Cortex of kidney (tissue), 1 donor: ENCODE measurements at places on chromosomes 4 and X.

DNA sequence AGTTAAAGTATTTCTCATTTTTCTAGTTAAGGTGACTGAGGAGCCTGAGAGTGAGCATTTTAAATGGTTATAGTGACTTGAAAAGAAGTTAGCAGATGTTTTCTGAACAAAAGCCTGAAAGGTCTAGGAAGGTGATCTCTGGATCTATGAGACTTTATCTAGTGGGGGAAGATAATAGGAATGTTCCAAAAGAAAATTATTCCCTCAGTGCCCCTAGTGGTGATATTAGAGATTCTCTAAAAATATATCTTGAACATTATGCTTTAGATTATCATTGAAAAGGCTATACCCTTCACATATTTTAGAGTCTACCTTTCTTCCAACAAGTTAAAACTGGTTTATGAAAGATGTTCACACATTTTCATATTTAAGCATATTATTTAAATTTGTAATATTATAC is 69.0 kb upstream of the SPANXN1 start:
- no peak for DNase-seq

DNA sequence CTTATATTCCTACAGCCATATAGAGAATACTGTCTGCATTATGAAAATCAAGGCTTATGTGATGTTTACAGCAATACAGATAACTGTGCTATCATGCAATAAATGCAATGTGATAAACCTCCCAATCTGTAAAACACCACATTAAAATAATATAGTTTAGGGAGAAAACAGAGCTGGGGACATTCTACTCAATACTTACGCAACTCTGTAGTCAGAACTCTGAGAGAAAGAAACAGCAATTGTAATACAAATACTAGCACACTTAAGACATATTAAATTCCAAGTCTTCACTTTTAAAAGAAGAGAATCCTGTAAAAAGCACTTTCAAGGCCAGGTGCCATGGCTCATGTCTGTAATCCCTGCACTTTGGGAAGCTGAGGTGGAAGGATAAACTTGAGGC is 61.4 kb downstream of the ANKRD17 start:
- no peak for DNase-seq

DNA sequence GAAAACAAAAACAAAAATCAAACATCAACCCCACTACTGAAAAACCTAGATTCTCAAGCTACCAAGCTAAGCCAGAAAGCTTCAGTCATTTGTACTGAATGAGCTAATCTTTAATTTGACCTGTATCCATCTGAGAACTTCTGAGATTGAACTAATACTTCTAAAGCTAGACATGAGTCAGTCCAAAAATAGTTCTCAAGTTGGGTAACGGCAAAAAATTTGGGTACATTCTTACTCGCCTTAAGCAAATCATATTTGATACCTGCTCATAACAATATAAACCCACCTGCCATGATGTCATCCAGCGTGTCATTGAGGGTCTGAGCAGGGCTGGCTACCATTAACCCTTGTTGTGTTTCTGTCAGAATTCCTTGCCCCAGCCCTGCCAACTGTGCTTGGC is 69.7 kb upstream of the COX18 start:
- DNase-seq: no peak

DNA sequence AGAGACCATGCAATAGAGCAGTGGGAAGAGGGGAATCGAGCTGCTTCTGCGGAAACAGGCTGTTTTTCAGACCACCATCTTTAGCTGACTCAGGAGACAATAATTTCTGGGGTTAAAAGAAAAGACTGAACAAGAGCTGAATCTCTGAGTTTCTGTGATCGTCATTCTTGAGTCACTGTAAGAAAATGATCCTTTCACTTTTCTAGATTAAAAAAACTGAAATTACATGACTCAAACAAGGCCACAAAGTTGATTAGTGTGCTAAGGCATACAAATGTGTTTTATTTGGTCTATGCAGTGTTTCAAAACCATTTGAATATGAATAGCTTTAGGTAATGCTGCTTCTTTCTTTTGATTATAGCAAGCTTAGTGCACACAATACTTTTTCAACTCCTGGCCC is 194.4 kb upstream of the RPL34 start:
- DNase-seq: no peak

DNA sequence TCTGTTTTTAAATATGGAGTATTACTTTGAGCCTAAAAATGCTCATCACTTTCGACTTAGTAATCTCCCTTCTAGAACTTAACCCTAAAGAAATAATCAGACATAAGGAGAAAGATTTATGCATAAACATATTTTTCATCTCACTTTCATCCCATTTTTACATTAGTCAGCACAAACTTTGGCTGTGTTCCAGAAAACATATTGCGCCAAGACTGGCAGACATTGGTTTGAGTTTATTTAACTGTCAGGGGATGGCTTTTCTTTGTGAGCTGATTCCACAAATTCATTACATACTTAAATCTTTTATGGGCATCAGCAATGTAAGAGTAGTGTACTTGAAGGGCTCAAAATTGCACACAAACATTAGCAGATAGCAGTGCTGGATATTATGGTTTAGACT is 23.7 kb downstream of the MAOA start:
- DNase-seq: no peak

- no peak for DNase-seq
Measured at GRCh38 chr4:30717208-30718020, 2.8 kb upstream of the PCDH7 start.

DNA sequence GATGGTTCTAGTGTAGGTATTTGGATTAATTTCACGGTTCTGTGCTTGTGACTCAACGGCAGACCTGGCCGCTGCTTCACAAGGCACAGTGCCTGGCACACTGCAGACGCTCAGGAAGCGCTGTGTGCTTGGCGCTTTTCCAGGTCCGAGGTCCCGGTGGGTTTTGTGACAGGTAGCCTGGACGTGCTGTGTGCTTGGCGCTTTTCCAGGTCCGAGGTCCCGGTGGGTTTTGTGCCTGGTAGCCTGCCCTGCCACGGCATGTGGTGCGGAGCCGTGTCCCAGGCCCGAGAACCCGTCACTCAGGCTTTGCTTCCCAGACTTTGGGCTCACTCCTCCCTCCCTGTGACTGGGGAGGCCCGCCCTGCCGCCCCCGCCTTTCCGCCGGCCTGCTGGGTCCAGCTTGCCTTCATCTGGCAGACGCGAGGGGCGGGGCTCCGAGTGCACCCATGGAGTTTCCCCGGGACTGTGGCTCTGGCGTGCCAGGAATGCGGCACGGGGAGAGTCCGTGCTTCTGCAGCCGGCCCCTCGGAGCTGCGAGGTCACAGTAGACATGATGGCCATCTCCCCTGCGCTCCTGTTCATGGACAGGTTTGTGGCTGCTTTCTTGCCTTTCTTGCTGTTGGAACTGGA is 44.2 kb downstream of the TBC1D14 start:
- no peak for DNase-seq

GRCh38 chr4:337932-338758 is 531 bp downstream of the ZNF141 start:
- no peak for DNase-seq

GRCh38 chr4:169338241-169338640 is 67.5 kb upstream of the SH3RF1 start:
- no peak for DNase-seq

GRCh38 chr4:121800638-121800960 is 524 bp upstream of the EXOSC9 start:
- DNase-seq: no peak

- no peak for DNase-seq
Measured at GRCh38 chr4:162274354-162274753, 110.6 kb upstream of the FSTL5 start.

- no peak for DNase-seq
Measured at GRCh38 chrX:154748712-154749339, 2.1 kb downstream of the GAB3 start.

- no peak for DNase-seq
Measured at GRCh38 chr4:4848540-4848939, 10.9 kb upstream of the MSX1 start.

GRCh38 chrX:56968980-56969379 is 26.4 kb downstream of the SPIN3 start:
- DNase-seq: no peak

- no peak for DNase-seq
Measured at GRCh38 chrX:6640727-6641126, 105.8 kb upstream of the VCX3A start.

DNA sequence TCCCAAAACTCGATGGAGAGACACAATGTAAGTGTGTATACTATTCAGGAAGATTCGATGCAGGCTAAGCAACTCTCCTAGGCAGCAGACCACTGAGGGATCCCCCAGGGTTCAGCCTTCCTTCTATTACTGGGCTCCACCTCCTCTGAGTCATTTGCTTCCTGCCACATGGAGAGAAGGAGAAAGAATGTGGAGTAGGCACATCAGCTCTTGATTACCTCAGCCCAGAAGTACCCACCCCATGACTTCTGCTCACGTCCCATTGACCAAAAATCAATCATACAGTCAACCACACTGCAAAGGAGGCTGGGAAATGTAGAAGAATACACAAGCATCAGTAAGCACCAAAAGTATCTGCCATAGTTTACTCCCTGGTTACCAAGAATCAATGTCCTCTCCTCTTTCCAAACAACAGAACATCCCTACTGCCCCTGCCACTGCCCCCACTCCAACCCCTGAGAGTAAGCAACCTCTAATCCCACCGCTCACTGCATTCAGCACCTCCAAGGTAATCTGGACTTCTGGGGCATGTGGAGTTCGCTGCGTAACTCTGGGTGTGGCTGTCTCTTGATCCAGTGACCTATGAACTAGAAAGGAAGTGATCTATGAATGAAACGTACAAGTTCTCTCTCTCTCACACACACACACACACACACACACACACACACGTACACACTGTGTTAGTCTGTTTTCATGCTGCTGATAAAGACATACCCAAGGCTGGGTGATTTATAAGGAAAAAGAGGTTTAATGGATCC is 91.2 kb upstream of the C1QTNF7 start:
- no peak for DNase-seq

GRCh38 chrX:35289952-35290351 is 347.4 kb downstream of the FAM47B start:
- DNase-seq: no peak

DNA sequence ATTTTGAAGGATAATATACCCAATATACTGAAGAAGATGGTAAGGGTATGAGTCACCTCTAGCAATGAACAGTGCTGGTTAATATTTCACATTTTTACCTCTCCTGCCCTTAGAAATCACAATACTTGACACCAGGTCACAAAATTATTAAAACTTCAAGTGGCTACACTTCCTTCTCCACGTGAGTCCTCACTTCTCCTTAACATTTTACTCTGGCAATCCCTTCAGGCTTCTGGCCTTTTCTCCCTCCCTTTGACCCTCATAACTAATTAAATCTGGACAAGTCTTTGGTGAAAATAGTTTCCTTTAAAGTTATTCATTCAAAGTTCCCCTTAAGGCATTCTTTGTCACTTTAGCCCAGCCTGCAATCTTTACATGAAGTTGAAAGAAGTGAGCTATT is 190.4 kb downstream of the UNC5C start:
- DNase-seq: no peak

DNA sequence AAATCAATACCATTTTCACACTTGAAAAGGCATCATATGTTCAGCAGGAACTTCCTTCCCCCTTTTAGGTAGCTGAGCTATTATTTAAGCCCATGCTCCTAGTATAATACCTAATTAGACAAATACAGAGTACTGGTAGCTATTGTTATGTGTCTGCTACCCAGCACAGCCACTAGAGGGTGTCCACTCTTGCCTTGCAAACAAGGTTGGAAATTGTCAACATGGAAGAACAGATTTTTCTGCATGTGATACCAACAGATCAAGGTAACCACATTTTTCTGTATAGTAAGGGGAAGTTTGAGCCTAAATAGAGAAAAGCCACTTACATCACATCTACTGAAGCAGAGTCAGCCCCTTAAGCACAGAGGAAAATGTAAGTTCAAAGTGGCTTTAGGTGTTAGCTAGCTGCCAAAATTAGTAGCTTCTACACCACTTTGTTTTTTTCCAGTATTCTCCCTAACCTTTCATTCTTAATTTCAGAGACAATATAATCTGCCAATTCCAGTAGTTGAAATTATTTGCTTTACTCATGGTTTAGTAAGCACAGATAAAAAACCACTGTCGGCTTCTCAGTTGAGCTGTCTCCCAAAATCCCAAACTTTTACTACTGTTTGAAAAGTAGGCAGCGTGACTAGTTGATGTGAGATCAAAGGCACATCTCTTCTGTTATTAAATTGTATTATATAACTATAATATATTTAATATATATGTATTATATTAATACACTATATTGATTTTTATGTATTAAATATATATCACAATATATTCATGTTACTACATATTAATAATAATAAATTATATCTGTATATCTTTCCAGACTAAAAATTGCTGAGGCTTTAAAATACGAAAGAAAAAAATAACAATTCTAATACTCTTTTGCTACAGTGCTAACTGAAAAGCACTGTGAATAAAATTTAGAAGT is 38.2 kb downstream of the EDNRA start:
- no peak for DNase-seq

DNA sequence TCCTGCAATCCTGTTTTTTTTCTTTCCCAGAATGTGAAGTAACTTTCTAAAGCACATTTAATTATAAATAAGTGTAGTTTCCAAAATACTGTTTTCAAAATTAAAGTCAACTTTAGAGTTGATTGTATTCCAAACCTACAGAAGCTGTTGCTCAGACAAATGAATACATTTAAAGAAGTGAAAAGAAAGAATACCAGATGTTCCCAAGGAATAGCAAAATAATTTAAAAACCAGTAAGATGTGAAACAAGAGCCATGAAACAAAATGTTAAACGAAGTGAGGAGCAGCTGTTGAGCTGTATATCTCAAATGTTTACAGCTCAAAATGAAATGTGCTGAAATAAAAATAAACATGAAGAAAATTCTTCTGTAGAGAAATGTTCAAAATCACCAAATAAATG is 627.4 kb upstream of the NDST4 start:
- DNase-seq: no peak

DNA sequence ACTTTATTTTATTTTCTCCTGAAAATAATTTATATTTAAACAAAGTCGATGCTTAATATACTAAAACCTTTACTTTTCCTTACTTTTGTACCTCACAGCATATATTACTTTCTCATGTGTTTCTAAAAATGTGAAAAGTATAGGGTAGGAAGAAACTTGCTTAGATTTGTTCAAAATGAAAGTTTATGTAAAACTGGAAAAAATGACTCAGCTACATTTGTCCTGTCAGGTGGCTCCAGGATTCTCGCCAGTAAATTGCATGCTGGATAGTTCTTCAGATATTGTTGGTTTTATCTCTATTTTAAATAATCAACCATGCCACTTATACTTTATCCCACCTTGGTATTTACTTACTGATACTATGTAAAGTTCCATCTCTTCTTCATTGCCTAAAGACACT is 159.2 kb upstream of the NDST4 start:
- no peak for DNase-seq

- no peak for DNase-seq
Measured at GRCh38 chr4:184681916-184682315, 32.4 kb downstream of the PRIMPOL start.

DNA sequence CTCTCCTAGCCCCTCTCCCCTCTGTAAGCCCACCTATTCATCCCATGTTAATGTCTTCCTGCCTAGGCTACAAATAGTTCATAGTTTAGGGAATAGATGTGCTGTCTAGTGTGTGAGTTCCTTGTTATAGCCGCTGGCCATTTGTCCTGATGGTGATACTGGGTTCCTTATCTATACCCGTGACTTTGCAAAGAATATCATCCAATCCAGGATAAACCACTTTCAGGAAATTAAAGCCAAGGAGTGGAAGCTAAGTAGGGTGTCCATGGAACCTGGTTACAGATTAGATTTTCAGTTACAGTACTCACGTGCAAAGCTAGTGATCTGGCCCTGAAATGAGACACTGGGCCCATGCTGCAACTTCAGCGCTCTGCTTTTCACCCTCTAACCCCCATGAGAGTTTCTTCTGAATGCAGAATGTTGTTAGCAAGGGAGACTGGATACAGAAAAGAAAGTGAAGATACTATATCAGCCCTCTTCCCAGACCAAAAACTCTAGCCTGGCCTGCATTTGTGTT is 111.4 kb downstream of the TMEM164 start:
- no peak for DNase-seq

GRCh38 chr4:81896936-81897335 is 425.2 kb upstream of the RASGEF1B start:
- no peak for DNase-seq
